ENCODE measurements at places on chromosomes 11 and 22.

DNA sequence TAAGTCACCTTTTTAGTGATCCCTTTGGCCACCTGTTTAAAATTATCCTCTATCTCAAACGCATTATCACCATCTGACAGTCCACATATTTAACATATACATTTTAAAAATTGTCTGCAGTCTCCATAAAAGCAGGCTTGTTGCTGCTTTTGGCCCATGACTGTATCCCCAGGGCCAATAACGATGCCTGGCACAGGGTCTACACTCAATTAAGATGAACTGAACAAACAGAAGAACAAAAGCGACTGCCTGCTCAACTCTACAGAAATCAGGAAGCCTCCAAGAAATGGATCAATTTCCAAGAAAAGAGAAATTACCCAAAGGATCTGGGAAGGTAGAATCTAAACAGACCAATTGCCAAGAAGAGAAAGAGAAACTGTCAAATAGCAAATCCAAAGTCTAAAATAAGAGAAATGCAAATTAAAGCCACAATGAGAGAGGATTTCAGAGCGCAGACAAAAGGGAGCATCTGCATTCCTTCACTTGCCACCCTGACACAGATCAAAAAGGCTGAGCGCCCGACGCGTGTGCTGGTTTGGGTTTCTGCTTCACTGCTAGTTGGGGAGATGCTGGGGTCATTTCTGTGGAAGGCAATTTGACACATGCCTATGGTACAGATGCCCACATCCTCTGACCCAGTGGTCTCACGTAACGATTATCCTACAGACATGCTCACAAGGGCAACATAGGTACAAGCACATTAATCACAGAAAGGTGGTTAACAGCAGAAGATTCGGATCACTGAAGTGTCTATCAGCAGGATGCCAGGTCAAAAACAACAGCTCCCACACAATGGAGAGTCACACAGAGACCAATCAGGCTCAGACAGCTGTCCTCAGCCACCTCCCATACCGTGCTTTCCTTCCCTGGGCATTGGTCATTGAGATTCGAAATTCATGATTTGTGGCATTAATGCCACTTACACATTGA lies 55.9 kb downstream of the SHISAL1 start:
- DNase-seq: no peak

- no peak for DNase-seq
These were observed 421.3 kb upstream of the NARS2 start for GRCh38 chr11:78996007-78996406.

GRCh38 chr22:28585324-28585723 lies 94.3 kb downstream of the TTC28 start:
- no peak for DNase-seq

DNA sequence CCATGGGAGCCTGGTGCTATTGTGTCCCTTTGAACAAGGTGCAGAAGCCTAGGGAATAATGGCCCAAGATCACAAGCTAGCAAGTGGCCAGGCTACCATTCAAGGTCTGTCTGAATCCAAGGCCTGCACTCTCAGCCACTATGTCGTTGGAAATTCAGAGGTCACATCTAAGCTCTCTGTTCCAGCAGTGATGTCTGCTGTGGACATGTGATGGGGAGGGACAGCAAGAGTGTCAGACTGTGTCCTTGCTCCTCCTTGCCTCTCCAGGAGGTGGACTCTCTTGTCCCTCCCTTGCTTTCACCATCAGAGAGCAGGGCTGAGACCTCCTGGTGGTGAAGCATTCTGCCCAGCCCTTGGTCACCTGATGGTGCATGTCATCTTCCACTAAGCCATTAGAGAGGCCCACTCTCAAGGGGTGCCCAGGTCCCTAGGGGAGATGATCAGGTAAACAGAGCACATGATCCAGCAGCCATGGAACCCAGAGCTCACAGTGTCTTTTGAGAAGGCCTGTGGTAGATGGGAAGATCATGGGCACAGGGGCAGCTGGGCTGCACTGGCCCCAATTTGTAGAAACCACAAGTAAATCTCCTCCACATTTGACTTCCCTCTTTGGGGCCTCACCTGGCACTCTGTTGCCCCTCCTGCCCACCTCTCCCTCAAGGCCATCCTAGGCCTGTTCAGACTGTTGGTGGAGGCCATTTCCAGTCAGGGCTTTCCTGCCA lies 37.1 kb upstream of the SUSD2 start:
- DNase-seq: no peak

GRCh38 chr11:91435694-91436395 lies 788.8 kb upstream of the FAT3 start:
- no peak for DNase-seq

- no peak for DNase-seq
These were observed 94.4 kb downstream of the FAM181B start for GRCh38 chr11:82639251-82639650.

- DNase-seq: no peak
These were observed 52.3 kb downstream of the TST start for GRCh38 chr22:36966851-36967540.

DNA sequence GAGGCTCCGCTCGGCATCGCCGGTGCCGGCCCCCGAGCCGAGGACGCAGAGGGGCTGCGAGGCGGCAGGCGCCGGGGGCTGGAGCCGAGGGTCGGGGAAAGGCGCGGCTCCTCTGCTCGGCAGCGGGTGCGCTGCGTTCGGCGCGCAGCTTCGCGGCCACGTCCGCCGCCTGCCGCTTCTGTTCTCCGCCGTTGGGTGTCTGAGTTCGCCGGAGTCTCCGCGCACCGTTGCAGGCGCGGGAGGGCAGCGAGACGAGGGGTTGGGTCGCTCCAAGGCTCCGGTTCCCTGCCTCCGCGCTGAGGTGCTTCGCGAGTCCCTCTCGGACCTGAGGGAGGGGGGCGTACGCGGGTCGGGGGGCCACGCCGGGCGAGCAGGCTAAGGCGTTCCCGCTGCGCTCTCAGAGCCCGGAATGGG lies 347 bp downstream of the MN1 start:
- DNase-seq: no peak

GRCh38 chr22:32627091-32627490 lies 152.5 kb downstream of the FBXO7 start:
- DNase-seq: no peak

- DNase-seq: no peak
These were observed 89.4 kb downstream of the PKNOX2 start for GRCh38 chr11:125253795-125254525.

DNA sequence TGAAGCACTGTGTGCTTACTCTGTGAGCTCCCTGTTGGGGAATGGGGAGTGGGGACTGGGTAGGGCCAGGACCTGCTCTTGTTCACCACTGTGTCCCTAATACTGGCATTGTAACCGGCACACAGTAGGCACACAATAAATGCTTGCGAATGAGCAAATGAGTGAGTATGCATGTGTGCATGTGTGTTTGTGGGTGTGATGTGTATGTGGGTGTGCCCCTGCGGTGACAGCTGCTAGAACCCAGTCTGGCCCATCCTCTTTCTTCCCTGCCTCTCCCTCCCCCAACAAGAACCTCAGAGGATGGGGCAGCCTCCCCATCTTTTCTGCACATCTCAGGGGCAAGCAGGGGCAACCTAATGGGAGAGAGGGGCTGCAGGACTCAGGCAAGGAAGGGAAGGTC lies 90.5 kb downstream of the MN1 start:
- DNase-seq: no peak

- DNase-seq: no peak
These were observed 768.8 kb downstream of the OPCML start for GRCh38 chr11:132763503-132763902.

GRCh38 chr22:37098976-37099591 lies 10.4 kb downstream of the TMPRSS6 start:
- DNase-seq: no peak

DNA sequence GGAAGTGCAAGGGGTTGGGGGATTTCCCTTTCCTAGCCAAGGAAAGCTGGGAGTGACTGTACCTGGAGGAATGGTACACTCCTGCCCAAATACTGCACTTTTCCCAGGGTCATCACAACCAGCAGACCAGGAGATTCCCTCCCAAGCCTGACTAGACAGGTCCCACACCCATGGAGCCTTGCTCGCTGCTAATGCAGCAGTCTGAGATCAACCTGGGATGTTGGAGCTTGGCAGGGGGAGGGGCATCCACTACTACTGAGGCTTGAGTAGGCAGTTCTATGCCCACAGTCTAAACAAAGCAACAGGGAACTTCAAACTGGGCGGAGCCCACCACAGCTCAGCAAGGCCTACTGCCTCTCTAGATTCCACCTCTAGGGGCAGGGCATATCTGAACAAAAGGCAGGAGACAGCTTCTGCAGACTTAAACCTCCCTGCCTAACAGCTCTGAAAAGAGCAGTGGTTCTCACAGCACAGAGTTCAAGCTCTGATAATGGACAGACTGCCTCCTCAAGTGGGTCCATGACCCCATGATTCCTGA lies 58.5 kb downstream of the SLC22A9 start:
- no peak for DNase-seq
